ENCODE measurements at places on chromosomes 3 and 15. TPM values are rescaled to one million over a fixed set of nuclear protein-coding genes. Genes with fewer than 3 reads are reported as not detected.

GABRB3 gene
- polyA plus RNA-seq = not detected

GRCh38 chr3:148856384-148856783 is 8.7 kb upstream of the CPA3 start:
- DNase-seq = no peak

ZSCAN29 gene
- 0.39 TPM for polyA plus RNA-seq

GXYLT2 gene
- not detected for polyA plus RNA-seq
